ENCODE measurements at places on chromosomes 7 and 10.

GRCh38 chr7:121301446-121302213 is 27.2 kb upstream of the WNT16 start:
- DNase-seq: no peak

DNA sequence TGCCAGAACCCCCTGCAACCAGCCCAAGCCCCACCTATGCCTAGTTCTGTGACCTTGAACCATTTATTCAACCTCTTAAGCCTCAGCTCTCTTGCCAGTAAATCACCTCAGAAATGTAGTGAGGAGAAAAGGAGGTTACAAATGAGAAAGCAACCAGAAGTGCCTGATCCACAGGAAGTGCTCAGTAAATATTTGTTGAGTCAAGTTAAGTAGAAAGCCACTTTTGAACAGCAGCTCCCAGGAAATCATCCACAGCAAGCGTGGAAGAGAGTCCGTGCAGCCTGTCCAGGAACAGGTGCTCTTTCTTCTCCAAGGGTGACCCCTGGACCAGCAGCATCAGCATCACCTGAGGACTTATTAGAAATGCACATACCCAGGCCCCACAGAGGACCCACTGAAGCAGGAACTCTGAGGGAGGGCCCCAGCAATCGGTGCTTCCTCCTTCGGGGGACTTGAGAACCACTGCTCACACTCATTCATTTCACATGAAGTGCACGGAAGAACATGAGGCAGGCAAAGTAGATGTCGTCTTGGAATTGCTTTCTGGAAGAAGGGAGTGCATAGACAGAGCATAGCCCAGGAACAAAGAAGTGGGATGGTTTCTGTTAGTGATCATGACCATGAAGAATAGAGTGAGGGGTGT is 6.3 kb upstream of the C10orf71 start:
- no peak for DNase-seq

GRCh38 chr10:123848564-123849457 is 42.8 kb downstream of the CPXM2 start:
- no peak for DNase-seq

GRCh38 chr7:52799817-52800216 is 235.6 kb upstream of the POM121L12 start:
- no peak for DNase-seq

DNA sequence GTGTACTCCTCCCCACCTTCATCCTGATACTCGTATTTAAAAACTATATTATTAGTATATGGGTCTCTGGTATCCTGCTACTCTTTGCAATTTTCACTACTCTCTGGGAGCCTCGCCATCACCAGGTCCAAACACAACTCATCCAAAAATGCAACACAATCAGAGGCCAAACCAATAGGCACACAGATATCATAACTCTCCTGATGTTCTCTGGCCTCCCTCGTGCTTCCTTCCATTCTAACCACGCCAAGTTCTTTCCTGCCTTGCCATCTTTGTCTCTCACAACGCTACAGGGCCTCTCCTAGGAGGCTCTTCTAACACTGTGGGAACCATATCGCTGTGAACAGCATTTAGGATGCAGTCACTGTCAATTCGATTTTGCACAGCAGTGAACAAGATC is 7.3 kb downstream of the RHEB start:
- DNase-seq: no peak

DNA sequence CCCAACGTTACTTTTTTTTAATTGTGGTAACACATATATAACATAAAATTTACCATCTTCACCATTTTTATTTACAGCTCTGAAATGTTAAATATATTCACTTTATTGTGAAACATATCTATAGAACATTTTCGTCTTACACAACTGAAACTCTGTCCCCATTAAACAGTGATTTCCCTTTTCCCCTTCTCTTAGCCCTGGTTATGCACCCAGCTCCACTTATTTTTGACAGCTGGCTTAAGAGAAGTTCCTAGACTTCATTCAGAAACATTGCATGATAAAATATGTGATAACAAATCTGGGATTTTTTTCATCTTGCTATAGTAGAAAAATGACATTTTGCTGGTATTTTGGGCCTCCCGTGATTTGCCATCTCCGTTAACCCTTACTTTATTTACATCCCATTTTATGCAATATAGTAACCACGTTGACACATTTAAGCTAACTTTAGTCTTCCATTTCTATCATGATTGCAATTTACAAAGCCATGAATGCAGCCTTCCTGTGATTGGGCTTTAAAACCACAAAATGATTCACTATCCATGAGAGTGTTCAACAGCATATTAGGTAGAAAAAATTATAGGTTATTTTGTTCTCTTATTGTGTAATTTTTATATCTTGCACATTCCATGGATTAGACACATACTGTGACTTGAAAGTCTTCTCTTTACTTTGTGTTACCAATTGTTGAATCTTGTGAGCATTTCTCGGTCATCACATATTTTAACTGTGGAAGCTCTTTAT is 139.6 kb downstream of the SND1 start:
- DNase-seq: no peak

- DNase-seq: peak; percentile 100
These were observed at the start of gene SUFU for GRCh38 chr10:102503264-102504178. Gene SUFU, plus strand, starts transcription at chr10:102503972. Its CDS starts 181 bp downstream, at chr10:102504153.

- no peak for DNase-seq
These were observed 1068.9 kb downstream of the TYW1 start for GRCh38 chr7:68065581-68065980.

DNA sequence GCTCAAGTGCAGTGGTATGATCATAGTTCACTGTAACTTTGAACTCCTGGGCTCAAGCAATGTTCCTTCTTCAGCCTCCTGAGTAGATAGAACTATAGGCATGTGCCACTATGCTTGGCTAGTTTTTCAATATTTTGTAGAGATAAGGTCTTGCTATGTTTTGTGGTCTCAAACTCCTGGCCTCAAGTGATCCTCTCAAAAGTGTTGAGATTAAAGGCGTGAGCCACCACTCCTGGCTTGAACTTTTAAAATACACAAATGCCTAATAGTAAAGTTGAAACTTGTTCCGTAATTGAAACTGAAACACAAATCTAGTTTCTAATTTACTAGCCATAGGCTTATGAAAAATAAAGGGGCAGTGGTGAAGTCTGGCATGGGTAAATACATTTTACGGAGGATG is 65.7 kb downstream of the AP3M1 start:
- no peak for DNase-seq

GRCh38 chr7:2038931-2039728 is 193.6 kb downstream of the MAD1L1 start:
- DNase-seq: no peak

DNA sequence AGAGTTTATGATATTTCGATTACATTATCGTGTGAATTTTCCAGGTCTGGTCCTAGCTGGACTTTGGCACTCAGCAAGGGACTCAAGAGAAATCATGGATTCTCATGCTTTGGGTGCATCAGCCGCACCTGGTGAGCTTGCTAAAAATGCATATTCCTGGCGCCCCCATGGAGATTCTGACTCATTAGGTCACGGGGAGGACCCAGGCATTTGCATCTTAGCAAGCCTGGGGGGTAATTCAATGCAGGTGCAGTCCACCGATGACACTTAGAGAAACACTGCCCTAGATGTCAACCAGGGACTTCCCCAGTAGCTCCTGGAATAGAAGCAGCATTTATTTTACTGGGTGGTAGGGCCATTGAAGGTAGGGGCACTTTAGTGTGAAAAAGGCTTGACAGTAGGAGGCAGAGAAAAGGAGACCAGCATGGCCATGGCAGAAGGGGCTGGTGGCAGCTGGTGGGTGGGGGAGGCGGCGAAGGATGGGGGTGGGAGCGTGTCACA is 29.9 kb upstream of the PDCD4 start:
- DNase-seq: no peak

DNA sequence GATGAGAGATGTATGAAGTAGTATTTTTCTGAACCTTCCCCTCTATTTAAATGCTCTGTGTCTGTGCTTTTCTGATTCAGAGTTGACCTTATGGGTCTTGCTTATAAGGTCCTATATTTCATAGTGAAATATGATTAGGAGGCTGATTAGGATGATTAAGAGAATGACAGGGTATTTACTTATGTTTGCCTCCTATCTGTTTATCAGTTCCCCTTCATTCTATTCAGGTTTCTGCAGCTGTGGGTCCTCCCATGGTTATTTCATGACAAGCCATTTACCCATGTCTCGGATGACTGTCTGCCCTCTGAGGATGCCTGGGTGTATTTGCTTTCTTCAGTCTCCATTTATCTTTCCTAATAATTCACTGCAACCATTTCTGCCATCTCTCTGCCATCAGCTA is 16.9 kb downstream of the RPA3 start:
- no peak for DNase-seq

- DNase-seq: no peak
These were observed 44.8 kb upstream of the DMBT1 start for GRCh38 chr10:122515588-122516231.

- DNase-seq: no peak
These were observed 153.7 kb downstream of the DNAJB6 start for GRCh38 chr7:157490465-157490912.

- no peak for DNase-seq
These were observed 568.9 kb upstream of the MKI67 start for GRCh38 chr10:128694851-128695725.

- DNase-seq: no peak
These were observed 278.3 kb downstream of the ARL4A start for GRCh38 chr7:12965767-12966166.

GRCh38 chr10:127100983-127101615 is 95.3 kb downstream of the INSYN2A start:
- DNase-seq: no peak

DNA sequence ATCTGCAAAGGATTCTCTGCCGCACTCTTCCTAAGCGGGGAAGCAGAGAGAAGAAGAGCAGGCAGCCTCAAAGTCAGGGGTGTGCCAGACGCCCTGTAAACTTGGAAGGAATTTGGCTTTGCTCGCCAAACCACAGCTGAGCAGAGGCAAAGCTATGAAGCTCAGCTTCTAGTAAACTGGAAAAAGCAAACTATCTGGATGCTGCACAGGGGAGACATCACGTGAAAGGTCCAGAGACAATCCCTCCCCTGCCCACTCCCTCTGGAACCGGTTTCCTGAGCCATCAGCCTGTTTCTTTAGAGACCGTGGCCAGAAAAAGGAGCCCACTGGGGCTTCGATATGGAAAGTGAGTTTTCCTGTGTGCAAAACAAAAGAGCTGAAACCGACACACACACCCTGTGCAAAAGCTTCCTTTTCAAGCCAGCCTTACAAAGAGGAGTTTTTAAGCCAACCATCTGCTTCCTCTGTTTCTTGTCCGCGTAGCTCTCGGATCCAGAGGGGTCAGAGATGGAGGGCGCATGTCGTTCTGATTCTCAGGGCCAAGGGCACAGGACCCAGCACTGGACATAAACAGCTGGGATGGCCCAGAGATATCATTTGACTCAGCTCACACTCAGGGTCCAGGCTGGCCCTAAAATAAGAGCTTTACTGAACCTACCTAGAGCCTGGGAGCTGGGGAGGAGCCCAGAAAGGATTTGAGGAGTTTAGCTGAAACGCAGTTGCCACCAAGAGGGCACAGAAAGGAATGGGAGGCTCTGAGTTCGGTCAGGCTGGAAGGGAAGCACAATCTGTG is 58.2 kb upstream of the DNAAF5 start:
- no peak for DNase-seq

DNA sequence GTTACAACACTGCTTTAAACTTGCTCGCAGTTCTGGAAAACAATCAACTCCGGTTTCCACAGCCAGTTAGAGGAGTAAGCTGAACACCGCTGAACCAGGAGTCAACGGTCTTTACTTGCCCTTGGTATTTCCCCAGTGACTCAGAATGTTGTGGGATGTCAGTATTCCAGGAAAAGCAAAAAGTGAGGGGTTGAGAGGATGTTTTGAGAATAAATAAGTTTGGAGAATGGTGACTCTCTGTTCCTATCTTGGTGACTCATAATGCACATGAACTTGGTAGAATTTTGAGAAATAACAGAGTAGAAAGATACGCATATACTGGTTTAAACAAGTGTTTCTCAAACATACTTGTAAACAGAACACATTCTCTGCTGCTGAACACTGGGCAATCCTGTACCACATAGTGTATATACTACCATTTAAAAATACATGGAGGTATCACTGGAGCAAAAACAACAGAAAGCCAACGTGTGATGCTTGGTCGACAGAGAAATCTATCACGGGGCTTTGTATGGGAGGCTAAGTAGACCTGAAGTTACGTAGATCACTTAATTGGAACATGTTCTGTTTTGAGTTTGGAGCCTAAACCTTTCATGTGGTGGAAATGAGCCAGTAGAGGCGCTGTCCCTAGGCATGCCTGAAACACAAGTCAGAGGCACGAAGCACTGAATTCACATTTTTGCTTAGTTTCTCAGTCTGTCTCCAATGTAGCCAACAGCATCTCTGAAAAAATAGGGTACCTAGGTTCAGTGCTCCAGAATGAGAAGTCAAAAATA is 534.3 kb downstream of the PARD3 start:
- DNase-seq: no peak

GRCh38 chr7:70647801-70648498 is 484.0 kb upstream of the GALNT17 start:
- DNase-seq: no peak

DNA sequence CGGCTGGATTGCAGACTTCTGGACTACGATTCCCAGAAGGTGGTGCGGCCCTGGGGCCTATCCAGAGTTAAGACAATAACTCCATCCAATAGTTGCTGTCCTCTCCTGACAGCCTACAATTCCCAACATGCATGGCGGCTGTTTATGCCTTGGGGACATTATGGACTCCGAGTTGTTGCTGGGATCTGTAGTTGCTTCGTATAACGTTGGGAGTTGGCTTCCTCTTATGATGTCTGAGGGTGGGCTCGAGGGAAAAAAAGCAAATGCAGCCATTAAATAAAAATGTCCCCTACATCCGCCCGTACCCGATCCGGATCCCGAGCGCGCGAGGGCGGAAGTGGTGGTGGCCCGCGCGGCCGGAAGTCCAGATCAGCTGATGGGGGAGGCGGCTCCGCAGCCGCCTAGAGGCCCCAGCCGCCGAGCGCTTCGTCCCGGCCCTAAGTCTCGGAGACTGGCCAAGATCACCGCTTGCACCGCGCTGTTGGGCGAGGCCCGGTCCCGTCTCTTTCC is at the start of gene ZSWIM8:
Gene ZSWIM8, plus strand, starts transcription at position 396 of the 510 bp plus-strand sequence. CDS start 273 bp downstream, outside the sequence.
- DNase-seq: peak; percentile 88

DNA sequence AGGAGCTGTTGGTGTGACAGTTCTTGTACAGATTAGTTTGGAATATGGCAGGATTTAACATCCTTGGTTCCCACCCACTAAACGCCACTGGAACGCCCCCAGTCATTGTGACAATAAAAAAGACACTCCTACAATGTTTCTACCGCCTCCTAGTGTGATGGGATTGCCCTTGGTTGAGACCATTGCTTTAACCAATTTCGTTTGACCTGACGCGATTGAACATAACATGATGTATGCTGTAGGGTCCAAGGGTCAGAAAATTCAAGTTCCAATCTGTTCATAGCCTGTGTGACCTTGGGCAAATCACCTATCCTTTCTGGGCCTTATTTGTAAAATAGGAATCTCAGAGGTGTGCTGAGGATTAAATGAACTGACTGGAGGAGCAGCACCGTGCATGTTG is 12.5 kb downstream of the MXI1 start:
- DNase-seq: no peak

DNA sequence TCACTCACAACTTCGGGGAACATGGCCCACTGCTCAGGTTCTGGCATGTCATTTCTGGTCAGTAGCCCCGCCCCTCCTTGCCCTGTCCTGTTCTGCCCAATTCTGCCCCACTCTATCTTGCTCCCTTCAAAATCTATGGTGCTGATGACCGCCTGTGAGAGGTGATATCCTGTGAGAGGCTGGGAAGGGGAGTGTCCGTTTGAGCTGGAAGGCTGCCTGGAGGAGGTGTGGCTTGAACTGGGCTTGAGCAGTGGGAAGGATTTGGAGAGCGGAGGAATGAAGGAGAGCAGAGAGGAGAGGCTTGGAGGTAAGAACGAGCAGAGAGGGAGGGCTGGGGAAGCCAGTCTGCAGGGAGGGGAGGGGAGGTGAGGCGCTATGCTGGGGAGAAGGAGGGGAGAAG is 145.3 kb downstream of the RPS24 start:
- no peak for DNase-seq

Data from neuronal stem cell (in vitro differentiated cells).